ENCODE measurements at places on chromosomes 1 and 21. TPM values are rescaled to one million over a fixed set of nuclear protein-coding genes. Genes with fewer than 3 reads are reported as not detected.

Gene MYOG
- total RNA-seq, result not detected

Gene AQP10
- total RNA-seq, result not detected

Gene HAO2
- total RNA-seq, result not detected

Gene SH2D2A
- 0.86 TPM for total RNA-seq

Gene VWA5B1
- total RNA-seq, result not detected

Gene SLC1A7
- total RNA-seq, result not detected

Gene TNFRSF25
- 2.0 TPM for total RNA-seq

Gene CD5L
- total RNA-seq, result not detected

Gene ZSCAN20
- total RNA-seq, result 4.3 TPM

Gene ADORA3
- total RNA-seq, result not detected

Gene CMPK1
- 100 TPM for total RNA-seq

Gene SAMD11
- total RNA-seq, result 3.2 TPM

Gene AMPD1
- not detected for total RNA-seq

Gene CA14
- not detected for total RNA-seq

Gene RXRG
- not detected for total RNA-seq

Gene DCDC2B
- not detected for total RNA-seq

Gene KRTAP12-2
- not detected for total RNA-seq

Gene LINGO4
- total RNA-seq, result not detected

Gene OR2T27
- total RNA-seq, result not detected

All from myometrial cell (primary cell).